ENCODE measurements at places on chromosomes 5 and 9.
A peak's percentile ranks its signal among the peaks of the same experiment; 100 is the strongest.

- no peak for DNase-seq
Observed at GRCh38 chr5:67897431-67897830, 318.1 kb upstream of the PIK3R1 start.

GRCh38 chr5:59833448-59833847 lies 60.1 kb downstream of the PDE4D start:
- DNase-seq, result no peak

DNA sequence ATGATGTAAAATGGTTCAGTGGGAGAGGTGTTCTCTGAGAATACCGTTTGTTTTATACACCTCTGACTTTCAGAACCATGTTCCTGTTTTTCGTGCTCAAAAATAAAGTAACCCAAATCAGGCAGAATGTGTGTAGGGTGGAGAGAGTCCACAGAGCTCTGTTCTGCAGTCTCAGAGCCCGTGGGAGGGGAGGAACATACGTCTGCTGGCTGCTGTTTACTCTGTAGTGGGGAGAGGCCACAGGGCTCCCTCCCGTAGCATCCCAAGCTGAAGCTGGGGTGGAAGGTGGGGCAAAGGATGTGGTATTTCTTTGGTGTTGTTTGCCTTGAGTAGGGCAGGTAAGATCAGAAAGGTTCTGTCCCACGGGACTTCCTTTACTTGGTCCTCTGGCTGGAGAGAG lies 348.5 kb downstream of the DNAH5 start:
- DNase-seq, result no peak

GRCh38 chr9:35845824-35846771 lies 17.1 kb downstream of the TMEM8B start:
- no peak for DNase-seq

- no peak for DNase-seq
Observed at GRCh38 chr9:14219850-14220249, 94.1 kb downstream of the NFIB start.

- DNase-seq, result peak; percentile 74
Observed at GRCh38 chr5:30040488-30041118, 1152.9 kb upstream of the CDH6 start.

DNA sequence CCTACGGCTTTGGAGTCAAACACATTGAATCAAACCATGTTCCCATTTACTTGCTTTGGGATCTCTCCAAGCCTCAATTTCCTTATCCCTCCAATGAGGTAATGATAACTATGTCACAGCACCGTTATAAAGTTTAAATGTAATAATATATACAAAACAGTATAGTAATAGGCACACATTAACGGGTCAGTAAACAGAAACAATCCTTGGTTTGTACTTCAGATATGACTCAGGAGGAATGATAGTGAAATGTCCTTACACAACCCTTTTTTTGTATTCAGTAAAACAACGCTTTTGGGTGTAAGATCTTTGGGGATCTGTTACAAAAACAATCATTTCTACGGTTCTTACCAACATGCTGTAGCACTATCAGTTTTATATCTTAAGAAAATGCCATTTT lies 178.5 kb upstream of the GNA14 start:
- DNase-seq, result no peak

DNA sequence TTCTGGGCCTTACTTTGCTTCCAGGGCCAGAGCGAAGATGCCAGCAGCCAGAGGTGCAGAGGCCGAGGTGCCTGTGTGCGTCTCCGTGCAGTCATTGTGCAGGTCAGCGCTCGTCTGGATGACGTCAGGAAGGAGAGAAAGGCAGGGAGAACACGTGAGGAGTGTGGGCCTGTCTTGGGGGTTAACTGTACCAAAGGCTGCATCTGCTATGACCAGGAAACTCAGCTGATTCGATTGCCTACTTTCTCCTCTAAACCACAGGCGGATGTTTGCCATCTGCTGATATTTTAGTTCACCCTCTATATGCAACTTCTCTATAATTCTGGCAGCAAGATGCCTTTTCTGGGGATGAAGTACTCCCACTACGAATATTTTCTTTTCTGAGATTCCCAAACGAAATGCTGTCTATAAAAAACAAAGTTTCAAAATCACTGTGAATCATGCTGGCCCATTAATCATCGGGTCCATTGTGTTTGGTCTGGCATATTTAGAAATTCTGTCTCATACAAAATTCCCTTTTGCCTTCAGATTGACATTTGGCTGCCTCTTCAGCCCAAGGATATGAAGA lies 24.8 kb downstream of the PCSK1 start:
- peak; percentile 38 for DNase-seq

GRCh38 chr9:126372716-126373115 lies 46.1 kb downstream of the MVB12B start:
- DNase-seq, result peak; percentile 19

- DNase-seq, result no peak
Observed at GRCh38 chr5:36638056-36638455, 31.6 kb downstream of the SLC1A3 start.

DNA sequence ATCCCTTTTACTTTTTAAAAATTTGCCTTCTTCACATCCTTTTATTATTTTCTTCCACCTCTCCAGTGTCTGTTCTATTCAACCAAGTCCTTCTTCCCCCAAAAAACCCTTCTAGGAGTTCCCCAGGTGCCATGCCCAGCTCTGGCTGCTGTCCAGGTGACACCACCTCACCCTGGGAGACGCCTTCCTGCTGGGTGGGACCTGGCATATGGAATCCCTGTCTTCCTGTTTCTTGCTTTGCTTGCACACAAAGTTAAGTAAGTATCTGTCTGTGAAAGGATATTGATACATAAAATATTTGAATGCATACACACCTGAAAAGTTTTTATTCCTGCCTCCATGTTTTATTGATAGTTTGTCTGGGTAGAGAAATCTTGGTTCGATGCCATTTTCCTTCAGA lies 23.1 kb upstream of the MED10 start:
- DNase-seq, result no peak

GRCh38 chr5:76445063-76445462 lies 42.0 kb downstream of the IQGAP2 start:
- peak; percentile 52 for DNase-seq

DNA sequence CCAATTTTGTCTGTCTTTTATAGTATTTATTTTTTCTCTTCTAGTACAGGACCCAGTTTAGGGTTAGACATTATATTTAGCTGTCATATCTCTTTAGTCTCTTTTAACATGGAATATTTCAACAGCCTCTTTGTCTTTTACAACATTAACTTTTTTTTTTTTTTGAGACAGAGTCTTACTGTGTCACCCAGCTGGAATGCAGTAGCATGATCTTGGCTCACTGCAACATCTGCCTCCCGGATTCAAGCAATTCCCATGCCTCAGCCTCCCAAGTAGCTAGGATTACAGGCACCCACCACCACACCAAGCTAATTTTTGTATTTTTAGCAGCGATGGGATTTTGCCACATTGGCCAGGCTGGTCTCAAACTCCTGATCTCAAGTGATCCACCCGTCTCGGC lies 90.1 kb downstream of the ADAMTS6 start:
- DNase-seq, result no peak

DNA sequence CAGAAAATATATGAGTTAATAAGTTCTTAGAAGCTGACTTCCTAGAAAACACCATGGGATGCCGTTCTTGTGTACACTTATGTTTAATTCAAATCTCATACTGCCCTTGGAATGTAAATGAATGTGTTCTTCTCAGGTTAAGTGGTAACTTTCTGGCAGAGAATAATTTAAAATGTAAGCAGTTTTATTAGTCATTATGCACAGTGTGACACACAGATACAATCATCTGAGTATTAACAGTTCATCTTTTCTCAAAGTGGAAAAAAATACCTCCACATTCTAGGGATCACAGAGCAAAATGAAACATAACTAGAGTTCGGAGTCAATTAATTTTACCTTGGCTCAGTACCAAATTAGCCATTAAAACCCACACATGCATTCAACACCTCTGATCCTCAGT lies 508.1 kb downstream of the CDH9 start:
- no peak for DNase-seq
